ENCODE measurements at places on chromosomes 1 and 21.
A peak's percentile ranks its signal among the peaks of the same experiment; 100 is the strongest.

- DNase-seq: no peak
Observed at GRCh38 chr21:24260751-24261150, 1346.5 kb downstream of the MRPL39 start.

- DNase-seq: no peak
Observed at GRCh38 chr1:29255134-29255666, 18.9 kb downstream of the PTPRU start.

- no peak for DNase-seq
Observed at GRCh38 chr21:46055863-46056281, 42.0 kb upstream of the COL6A2 start.

- no peak for DNase-seq
Observed at GRCh38 chr1:3968851-3969250, 68.8 kb upstream of the C1orf174 start.

- no peak for DNase-seq
Observed at GRCh38 chr1:17230671-17231310, 18.1 kb upstream of the PADI3 start.

DNA sequence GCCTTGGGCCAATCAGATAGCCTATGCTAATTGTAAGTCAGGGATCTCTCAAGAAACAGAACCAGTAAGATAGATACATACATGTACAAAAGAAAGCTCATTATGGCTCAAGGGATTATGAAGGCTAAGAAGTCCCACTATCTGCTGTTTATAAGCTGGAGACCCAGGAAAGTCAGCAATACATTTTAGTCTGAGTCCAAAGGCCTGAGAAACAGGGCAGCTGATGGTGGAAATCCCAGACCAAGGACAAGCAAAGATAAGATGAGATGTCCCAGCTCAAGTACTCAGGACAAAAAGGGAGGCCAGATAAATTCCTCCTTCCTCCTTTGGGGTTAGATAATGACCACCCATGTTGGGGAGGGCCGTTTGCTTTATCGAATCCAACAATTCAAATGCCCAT lies 269.9 kb downstream of the AJAP1 start:
- no peak for DNase-seq

- DNase-seq: no peak
Observed at GRCh38 chr1:213692321-213692720, 295.5 kb upstream of the PROX1 start.

DNA sequence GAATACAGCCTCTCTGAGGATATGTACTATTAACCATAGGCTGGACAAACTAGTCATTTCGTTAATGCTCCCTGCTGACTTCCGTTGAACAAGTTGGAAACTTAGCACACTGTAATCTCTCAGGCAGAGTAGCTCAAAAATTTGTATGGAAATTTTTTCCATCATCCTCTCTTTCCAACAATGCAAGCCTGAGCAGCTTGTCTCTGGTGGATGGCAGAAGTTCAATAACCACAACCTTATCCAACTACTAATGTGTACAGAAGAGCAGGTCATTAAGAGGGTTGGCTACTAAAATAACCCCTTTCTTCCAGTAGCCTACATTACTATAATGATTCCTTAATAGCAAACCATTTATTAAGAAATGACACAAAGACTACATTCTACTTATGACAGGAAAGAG lies 262.3 kb downstream of the NFIA start:
- no peak for DNase-seq

DNA sequence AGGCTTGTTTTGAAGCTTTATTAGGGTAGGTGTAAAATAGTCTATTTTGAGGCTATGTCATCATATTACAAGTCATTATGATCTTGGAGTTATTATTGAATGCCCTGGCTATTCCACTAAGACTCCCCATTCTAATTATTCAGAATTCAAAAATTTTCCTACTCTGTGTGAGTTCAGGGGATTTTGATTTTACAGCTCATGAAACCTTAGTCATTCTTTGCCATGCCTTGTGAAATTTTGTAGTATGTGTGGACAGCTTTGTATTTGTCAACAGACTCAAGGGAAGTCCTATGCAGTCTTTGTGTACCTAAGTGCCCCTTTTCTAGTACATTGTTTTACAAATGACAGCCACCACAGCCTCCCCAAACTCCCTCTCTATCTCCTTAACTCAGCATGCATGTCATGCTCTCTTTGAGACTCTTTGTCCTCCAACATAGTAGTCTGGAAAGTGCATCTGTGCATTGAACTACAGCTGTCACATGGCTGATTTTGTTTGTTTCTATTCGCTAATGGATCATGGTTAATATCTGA lies 28.0 kb downstream of the CD1D start:
- DNase-seq: no peak

GRCh38 chr1:61326713-61327112 lies 244.4 kb downstream of the NFIA start:
- DNase-seq: no peak

- DNase-seq: no peak
Observed at GRCh38 chr1:115433483-115433882, 95.4 kb upstream of the NGF start.

GRCh38 chr1:8560611-8561544 lies 243.0 kb downstream of the SLC45A1 start:
- DNase-seq: no peak

- DNase-seq: no peak
Observed at GRCh38 chr1:204567071-204567470, 50.9 kb downstream of the MDM4 start.

GRCh38 chr1:226274138-226274537 lies 34.8 kb downstream of the LIN9 start:
- DNase-seq: no peak

DNA sequence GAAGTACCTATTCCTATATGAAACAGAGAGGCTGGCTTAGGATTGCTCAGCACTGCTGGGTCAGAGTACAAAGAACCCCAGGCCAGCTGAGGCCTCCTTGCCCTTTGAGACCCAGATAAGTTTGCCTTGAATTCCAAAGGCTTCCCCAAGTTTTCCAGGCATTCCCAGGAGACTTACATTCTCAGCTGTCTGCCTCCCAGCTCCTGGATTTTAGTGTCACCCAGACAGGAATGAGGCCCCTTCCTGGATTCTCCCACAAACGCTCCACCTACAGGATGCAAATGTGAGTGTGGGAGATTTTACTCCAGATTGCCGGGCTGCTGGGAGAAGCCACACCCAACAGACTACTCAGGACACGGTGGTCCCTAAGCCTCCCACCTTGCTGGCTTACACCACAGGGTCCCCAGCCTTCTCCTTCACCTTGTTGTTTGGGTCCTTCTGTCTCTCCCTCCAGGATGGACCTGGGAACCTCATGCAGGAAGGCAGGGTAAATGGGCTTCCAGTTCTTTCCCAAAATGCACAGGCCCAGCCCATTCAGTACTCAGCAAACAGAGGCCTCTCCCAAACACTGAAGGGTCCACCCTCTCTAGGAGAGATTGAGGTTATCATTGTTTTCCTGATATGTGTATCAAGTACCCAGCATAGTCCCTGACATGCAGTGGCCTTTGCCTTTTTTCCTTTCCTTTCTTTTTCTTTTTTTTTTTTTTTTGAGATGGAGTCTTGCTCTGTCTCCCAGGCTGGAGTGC lies 10.6 kb downstream of the RHBG start:
- DNase-seq: no peak

- DNase-seq: no peak
Observed at GRCh38 chr1:213050745-213051126, 305 bp upstream of the RPS6KC1 start.

DNA sequence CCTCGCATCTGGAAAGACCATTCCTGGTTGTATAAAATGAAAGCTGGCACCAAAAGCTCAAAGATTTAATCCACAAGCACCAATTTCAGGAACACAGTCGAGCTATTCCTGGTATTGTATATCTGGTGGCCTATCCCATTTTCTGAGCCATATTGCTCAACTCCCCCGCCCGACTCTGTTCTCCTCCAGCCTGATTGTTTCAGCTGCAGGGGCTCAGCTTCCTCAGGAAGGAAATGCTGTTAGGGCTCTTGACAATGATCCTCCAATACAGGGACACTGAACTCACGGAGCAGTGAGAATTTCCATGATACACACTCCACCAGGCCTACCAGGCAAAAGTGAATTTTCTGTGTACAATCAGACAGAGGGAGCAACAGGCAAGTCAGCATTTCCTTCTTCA lies 16.9 kb upstream of the TDRD10 start:
- DNase-seq: no peak

DNA sequence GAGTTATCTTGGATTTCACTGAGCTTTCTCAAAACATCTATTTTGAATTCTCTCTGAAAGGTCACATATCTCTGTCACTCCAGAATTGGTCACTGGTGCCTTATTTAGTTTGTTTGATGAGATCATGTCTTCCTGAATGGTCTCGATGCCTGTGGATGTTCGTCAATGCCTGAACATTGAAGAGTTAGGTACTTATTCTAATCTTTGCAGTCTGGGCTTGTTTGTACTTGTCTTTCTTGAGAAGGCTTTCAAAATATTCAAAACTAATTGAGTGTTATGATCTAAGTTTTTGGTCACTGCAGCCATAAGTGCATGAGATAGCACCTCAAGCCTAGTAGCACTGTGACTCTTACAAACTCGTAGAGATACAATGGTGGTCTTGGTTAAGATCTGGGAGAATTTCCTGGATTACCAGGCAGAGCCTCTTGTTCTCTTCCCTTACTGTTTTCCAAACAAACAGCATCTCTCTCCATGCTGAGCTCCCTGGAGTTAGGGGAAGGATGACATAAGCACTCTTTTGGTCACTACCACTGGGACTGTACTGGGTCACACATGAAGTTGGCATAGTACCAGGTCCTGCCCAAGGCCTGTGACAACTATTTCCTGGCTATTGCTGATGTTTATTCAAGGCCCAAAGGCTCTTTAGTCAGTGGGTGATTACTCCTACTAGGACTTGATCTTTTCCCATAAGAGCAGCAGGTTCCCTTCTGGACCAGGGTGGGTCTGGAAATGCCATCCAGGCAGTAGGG lies 25.6 kb downstream of the SLC22A15 start:
- no peak for DNase-seq

GRCh38 chr1:11885916-11886315 lies 27.2 kb upstream of the NPPB start:
- no peak for DNase-seq

GRCh38 chr21:37965088-37965805 lies 49.0 kb upstream of the KCNJ6 start:
- no peak for DNase-seq

GRCh38 chr1:197763769-197764168 lies 11.5 kb downstream of the DENND1B start:
- DNase-seq: no peak

GRCh38 chr1:162333991-162334390 lies 42.7 kb downstream of the SPATA46 start:
- no peak for DNase-seq

DNA sequence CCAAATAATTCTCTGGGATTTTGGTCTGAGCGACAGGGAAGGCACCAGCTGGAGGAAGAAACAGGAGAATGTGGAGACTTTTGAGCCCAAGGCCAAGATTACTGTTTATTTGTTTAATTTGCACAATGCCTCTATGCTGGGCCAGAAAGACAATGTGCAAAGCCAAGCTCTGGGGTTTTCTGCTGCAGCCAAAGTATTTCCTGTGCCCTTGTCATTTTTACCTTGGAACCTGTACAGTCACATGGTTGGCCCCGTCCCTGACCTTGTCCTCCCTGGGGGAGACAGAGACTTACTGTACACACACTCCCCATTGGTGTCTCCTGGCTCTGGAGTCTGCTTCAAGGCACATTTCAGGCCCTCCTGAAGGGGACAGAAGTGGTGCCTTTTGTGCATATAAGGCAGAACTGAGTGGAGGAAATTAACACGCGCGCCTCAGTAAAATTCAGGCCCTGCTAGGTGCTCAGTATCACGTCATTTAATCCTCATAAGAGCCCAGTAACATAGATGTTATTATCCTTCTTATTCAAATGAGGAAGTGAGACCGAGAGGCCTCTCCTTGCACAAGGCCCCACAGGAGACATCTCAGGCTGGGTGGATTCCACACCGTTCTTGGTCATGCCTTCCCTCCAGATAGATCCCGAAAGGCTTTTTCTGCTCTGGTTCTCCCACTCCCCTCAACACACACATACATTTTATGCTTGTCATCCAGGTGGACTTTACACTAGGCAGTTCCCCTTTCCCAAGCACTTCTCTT lies 21.1 kb downstream of the C1orf115 start:
- no peak for DNase-seq

DNA sequence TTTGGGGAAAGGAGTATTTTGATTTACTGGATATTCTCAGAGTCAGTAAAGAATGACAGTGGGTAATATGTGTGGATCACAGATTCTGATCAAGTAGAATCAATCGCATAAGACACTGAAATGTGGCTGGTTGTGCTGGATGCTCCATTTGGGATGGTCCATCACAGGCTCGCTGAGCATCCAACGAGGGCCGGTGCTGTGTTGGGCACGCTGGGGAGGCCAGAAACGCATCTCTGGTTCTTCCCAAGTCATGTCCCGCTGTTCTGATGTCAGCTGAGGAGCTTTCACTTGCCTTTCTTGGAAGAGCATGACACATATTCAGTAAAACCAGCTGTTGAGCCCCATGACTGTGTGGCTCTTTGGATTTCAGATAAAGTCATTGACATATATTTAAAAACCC lies 72.0 kb downstream of the UMODL1 start:
- DNase-seq: no peak

- DNase-seq: no peak
Observed at GRCh38 chr1:53562981-53563379, 103.8 kb downstream of the DMRTB1 start.

GRCh38 chr1:117673405-117673804 lies 67.6 kb downstream of the TENT5C start:
- no peak for DNase-seq

DNA sequence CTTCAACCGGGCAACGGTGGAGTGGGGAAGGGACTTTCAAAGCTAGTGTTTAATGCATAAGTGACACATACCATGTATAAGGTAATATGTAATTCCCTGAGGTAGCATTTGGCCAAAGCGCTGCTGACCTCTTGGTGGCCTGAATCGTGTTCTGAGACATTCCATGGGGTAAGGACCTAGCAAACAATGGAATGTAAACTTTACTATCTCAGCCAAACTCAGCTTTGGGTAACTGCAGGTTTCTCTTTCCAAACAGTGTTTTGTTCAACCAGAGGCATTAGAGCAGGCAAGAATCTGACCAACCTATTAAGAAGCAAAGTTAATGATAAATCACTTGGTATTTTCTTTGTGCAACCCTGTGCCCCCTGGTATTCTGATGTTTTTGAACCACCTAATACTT lies 22.0 kb downstream of the TGFB2 start:
- DNase-seq: no peak

GRCh38 chr21:21241391-21241790 lies 243.2 kb downstream of the NCAM2 start:
- no peak for DNase-seq

- no peak for DNase-seq
Observed at GRCh38 chr21:16983420-16983819, 529.4 kb upstream of the CXADR start.

- no peak for DNase-seq
Observed at GRCh38 chr1:173418107-173418985, 58.8 kb upstream of the PRDX6 start.

- DNase-seq: peak; percentile 88
Observed at GRCh38 chr1:111139956-111140679, at the start of the genes CEPT1 and DRAM2. TSS of gene CEPT1 (plus strand) at chr1:111140223. CDS start at chr1:111147715, 7,492 bp downstream. TSS of gene DRAM2 (minus strand) at chr1:111140093. CDS start at chr1:111131554, 8,539 bp downstream.

DNA sequence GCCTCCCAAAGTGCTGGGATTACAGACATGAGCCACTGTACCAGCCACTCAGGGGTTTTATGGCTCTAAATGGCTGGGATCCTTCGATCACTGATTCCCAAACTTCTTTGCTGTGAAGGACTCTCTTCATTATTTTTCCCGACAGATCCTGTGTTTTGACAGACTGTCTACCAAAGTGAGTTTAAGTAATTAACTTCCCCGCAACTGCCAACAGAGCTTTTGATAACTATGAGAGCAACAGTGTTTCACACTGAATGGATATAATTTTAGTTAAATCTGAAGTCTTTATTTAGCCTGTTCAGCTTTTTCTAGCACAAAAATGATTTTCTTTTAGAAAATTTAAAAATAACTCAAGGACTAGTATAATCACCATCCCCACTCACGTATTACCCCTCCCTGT lies 12.6 kb upstream of the RABIF start:
- no peak for DNase-seq

- no peak for DNase-seq
Observed at GRCh38 chr1:61612602-61613001, 112.3 kb downstream of the TM2D1 start.
